ENCODE measurements at places on chromosomes 11 and 22.
A peak's percentile ranks its signal among the peaks of the same experiment; 100 is the strongest.

- no peak for DNase-seq
These were observed 45.8 kb upstream of the AMPD3 start for GRCh38 chr11:10409207-10409661.

- no peak for DNase-seq
These were observed 97.1 kb downstream of the CWC15 start for GRCh38 chr11:94876222-94876621.

GRCh38 chr11:37406651-37407050 is 808.6 kb upstream of the RAG2 start:
- DNase-seq = no peak

- DNase-seq = no peak
These were observed 110.1 kb downstream of the RPL27A start for GRCh38 chr11:8792710-8793109.

DNA sequence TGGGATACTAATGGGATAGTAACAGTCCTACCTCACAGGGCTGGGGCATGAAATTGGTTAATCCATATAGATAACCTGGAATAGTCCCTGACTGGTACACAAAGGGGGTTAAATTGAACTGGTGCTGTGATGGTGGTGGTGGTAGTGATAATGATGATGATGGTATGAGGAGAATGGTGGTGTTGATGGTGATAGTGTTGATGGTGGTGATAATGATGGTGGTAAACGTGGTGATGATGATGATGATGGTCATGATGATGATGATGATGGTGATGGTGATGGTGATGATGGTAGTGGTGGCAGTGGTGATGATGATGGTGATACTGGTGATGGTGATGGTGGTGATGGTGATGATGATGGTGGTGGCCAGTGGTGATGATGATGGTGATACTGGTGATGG is 38.7 kb downstream of the SMIM38 start:
- DNase-seq = no peak

- DNase-seq = no peak
These were observed 13.5 kb downstream of the KCNJ1 start for GRCh38 chr11:128853559-128853958.

DNA sequence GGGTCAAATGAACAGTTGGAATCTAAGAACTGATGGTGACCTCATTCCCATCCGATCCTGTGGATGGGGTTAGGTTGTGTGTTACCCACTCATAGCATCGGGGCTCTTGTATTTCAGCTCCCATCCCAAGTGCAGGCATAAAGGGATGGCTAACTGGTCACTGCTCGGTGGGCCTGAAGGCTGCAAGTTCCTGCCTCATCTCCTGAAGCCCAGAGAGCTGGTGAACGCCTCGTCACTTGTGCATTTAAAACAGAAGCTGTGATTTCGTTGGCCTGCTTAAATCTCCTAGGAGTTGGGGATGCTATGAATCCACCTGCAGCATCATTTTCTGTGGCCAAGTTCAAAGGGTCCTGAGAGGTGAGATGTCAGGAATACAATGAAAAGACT is 477.0 kb downstream of the TBC1D22A start:
- no peak for DNase-seq

DNA sequence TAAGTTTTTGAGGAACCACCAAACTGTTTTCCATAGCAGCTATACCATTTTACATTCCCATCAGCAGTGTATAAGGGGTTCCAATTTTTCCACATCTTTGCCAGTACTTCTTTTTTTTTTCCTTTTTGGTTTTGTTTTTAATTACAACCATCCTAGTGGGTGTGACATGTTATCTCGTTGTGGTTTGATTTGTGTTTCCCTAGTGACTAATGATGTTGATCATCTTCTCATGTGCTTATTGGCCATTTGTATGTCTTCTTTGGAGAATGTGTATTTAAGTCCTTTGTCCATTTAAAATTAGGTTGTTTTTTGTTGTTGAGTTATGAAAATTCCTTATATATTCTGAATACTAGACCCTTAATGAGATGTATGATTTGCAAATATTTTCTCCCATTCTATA is 59.3 kb downstream of the STIM1 start:
- peak; percentile 12 for DNase-seq

GRCh38 chr11:119700536-119701346 is 28.3 kb downstream of the NECTIN1 start:
- peak; percentile 70 for DNase-seq

- no peak for DNase-seq
These were observed 39.4 kb downstream of the BLID start for GRCh38 chr11:122076512-122077120.

- DNase-seq = no peak
These were observed 18.6 kb downstream of the PPP6R2 start for GRCh38 chr22:50361688-50362087.

GRCh38 chr11:102683277-102683676 is 22.3 kb downstream of the MMP27 start:
- no peak for DNase-seq

Measured in HCEC 1CT (cell line).